Right kidney (tissue), 9 donors: ENCODE measurements at places on chromosomes 5 and 9.

- DNase-seq: no peak
Measured at GRCh38 chr5:139584137-139584536, 23.0 kb downstream of the UBE2D2 start.

- no peak for DNase-seq
Measured at GRCh38 chr5:116824751-116825438, 250.3 kb upstream of the SEMA6A start.

- no peak for DNase-seq
Measured at GRCh38 chr5:75199071-75199470, 37.6 kb downstream of the ANKRD31 start.

- DNase-seq: peak; percentile 34
Measured at GRCh38 chr9:22005702-22006606, 3.2 kb downstream of the CDKN2B start.

DNA sequence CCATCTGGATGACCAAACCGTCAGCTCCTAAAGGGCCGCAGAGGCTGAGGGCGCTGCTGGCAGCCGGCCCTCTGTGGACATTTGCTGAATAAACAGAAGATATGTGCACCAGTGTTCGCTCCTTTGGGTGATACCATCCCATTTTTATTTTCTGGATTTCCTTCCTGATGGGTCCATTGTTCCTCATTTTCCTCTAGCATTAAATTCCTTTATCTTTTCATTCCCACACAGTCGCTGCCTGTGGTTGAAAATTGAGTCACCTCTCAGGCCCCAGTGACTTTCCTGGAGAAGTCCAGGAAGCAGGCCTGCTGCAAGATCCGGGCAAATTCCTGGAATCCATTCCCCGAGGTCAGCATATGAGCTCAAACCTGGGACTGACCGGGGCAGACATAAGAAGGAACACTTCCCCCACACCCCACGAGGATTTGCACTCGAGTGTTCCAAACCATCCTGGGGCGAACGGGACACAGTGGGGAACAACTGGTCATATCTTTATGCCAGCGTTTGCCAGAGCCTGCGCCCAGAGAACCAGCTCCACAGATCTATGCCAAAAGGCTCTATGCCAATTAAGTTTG is 86.7 kb upstream of the PCA3 start:
- DNase-seq: no peak
